ENCODE measurements at places on chromosomes 5 and 9.

DNA sequence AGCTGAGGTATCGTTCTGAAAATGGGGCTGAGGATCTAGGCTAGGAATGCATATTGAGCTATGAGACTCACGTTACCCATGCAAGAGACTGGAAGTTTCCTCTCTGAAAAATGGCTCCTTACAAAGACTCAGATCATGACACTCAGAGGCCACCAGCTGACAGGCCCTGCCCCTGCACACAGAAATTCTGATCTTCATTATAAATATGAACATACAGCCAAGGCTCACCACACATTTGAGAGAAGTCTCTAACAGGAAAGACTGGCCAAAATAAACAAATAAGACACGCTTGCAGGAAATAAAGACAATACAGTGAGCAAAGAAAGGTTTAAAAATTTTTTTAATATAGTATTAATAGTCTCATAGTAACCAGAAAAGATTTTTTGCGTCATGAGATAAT is 365.9 kb downstream of the NFIB start:
- H3K36me3 ChIP-seq: no peaks in the 10 kb centered on the region
- H3K27ac ChIP-seq: no peak overlapping the region

- no peaks in the 10 kb centered on the region for H3K27me3 ChIP-seq
- no peak overlapping the region for H3K4me3 ChIP-seq
- H3K27ac ChIP-seq: no peak overlapping the region
- no peaks in the 10 kb centered on the region for H3K36me3 ChIP-seq
These were observed 614.5 kb downstream of the MAT2B start for GRCh38 chr5:164119806-164120447.

GRCh38 chr5:131382407-131383395 is 118.8 kb downstream of the CDC42SE2 start:
- H3K27ac ChIP-seq: no peak overlapping the region
- H3K36me3 ChIP-seq: no peaks in the 10 kb centered on the region
- H3K4me3 ChIP-seq: no peak overlapping the region
- no peak for DNase-seq

GRCh38 chr9:106697750-106698502 is 165.0 kb upstream of the ZNF462 start:
- H3K27me3 ChIP-seq: no peaks in the 10 kb centered on the region
- H3K27ac ChIP-seq: peak overlapping the region; percentile 61
- no peaks in the 10 kb centered on the region for H3K4me1 ChIP-seq
- peak; percentile 85 for DNase-seq
- peak overlapping the region; percentile 37 for H3K4me3 ChIP-seq
- no peaks in the 10 kb centered on the region for H3K36me3 ChIP-seq

GRCh38 chr9:13665418-13666066 is 386.1 kb upstream of the MPDZ start:
- no peaks in the 10 kb centered on the region for H3K4me1 ChIP-seq
- H3K27ac ChIP-seq: no peak overlapping the region
- H3K36me3 ChIP-seq: no peaks in the 10 kb centered on the region
- DNase-seq: no peak
- no peaks in the 10 kb centered on the region for H3K27me3 ChIP-seq

- H3K27me3 ChIP-seq: no peaks in the 10 kb centered on the region
- H3K27ac ChIP-seq: no peak overlapping the region
- no peak overlapping the region for H3K4me3 ChIP-seq
- DNase-seq: no peak
- H3K4me1 ChIP-seq: no peaks in the 10 kb centered on the region
These were observed 318.1 kb upstream of the PIK3R1 start for GRCh38 chr5:67897431-67897830.

- H3K4me1 ChIP-seq: peaks cover 9% of the 10 kb centered on the region
- H3K27ac ChIP-seq: no peak overlapping the region
- no peak for DNase-seq
- H3K4me3 ChIP-seq: no peak overlapping the region
These were observed 43.3 kb upstream of the SSBP2 start for GRCh38 chr5:81794226-81794625.

DNA sequence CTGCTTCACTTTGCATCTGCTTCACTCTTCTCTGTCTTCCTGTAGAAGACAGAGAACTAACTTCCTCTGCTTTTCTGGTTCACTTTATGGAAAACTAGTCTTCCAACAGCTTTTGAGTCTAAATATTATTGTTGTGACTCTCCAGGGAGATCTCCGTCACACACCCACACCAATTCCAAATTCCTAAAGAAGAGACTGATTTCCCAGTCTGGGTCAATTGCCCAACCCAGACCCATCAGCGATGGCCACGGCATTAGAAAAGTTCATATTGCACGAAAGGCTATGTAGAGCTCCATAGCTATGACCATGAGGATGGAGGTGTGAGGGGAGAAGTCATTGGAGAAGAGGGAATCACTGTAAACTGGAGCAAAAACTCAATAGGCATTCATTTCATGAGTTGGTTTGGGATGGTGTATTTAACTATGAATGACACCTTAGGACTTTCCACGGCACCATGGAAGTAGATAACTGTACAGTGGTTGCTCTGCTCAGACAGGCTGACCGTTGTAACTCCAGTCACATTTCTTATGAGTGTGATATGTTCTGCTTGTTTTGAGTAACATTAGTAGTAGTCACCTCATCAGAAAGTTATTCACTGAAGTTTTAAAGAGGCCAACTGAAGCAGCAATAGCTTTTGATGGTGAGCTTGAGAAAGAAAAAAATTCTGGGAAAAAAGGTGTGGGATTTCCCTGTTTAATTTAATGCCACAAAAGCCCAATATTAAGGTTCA is 78.1 kb upstream of the MAMDC2 start:
- no peaks in the 10 kb centered on the region for H3K36me3 ChIP-seq
- DNase-seq: no peak
- no peak overlapping the region for H3K4me3 ChIP-seq

DNA sequence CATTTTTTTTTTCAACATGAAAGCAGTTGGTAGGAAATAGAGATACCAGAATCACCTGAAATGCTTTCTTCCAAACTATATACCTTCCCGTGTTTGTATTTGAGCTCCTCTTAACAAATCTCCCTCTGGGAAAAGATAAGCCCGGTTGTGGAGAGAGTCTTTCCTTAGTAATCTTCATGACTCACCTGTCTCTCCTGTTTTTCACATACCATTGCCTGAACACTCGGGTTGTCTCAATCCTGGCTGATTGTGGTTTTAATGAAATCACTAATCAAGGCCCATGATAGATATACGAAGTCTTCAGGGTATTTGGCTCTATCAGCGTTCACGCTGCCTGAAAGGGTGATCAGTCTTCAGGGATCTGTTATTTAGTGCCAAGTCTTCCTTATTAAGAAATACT is 136.7 kb downstream of the MAN2A1 start:
- no peaks in the 10 kb centered on the region for H3K4me1 ChIP-seq
- H3K4me3 ChIP-seq: no peak overlapping the region
- DNase-seq: no peak
- H3K27me3 ChIP-seq: no peaks in the 10 kb centered on the region

DNA sequence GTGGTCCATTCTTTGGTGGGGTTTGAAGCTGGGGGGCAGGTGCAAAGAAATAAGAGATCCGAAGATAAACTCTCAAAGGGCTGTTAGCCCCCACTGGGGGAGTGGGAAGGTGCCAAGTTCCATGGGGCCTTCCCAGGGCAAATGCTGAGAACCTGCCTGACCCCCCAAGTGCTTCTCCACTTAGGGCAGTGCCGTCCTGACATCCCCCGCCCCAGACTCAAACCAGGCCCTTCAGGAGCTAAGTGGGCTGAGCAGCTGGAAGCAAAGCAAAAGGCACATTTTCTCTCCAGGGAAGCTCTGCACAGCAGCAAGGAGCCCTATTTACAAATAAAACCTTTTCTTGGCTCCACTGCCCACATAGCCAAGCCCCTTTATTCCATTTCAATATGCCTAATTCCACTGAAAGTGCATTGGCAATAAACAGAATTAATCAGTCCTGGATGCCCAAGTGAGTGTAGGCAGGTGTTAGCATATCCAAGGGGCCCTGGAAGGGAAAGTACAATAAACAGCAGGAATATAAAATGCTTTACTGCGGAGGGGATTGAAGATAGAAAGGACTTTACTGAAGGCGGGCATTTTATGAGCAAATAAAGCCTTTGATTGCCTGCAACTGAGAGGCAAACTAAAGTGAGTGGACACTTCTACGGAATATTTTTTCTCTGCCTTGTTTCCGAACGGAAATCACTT is 44.6 kb downstream of the WHRN start:
- no peak overlapping the region for H3K27ac ChIP-seq
- no peaks in the 10 kb centered on the region for H3K27me3 ChIP-seq
- DNase-seq: no peak
- no peaks in the 10 kb centered on the region for H3K36me3 ChIP-seq
- no peaks in the 10 kb centered on the region for H3K4me1 ChIP-seq

- no peak overlapping the region for H3K27ac ChIP-seq
- H3K4me1 ChIP-seq: no peaks in the 10 kb centered on the region
- no peak for DNase-seq
- no peaks in the 10 kb centered on the region for H3K36me3 ChIP-seq
- no peaks in the 10 kb centered on the region for H3K27me3 ChIP-seq
These were observed 43.2 kb downstream of the ZNF462 start for GRCh38 chr9:106906129-106906528.

GRCh38 chr9:16664211-16664610 is 206.3 kb downstream of the BNC2 start:
- no peaks in the 10 kb centered on the region for H3K27me3 ChIP-seq
- H3K27ac ChIP-seq: no peak overlapping the region
- no peaks in the 10 kb centered on the region for H3K4me1 ChIP-seq

DNA sequence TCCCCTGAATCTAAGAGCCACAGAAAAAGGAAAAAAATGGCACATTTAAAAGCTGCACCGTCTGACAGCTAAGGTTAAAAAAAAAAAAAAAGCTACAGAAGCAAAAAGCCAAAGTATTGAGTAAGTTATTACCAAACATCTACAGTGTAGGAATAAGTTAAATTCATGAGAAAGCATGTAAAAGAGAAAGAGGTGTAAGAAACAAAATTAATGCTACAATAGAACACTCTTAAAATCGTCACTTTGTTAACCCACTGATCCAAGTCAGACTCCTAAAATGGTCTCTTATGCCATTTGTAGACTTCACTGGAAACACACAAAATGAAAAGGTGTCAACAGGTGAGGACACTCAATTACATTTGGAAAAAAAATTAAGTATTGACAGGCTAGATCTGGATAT is 120.2 kb downstream of the SSBP2 start:
- no peak overlapping the region for H3K27ac ChIP-seq
- H3K4me3 ChIP-seq: no peak overlapping the region
- H3K36me3 ChIP-seq: no peaks in the 10 kb centered on the region
- DNase-seq: no peak
- no peaks in the 10 kb centered on the region for H3K27me3 ChIP-seq
- no peaks in the 10 kb centered on the region for H3K4me1 ChIP-seq

- no peak overlapping the region for H3K4me3 ChIP-seq
- H3K4me1 ChIP-seq: no peaks in the 10 kb centered on the region
- H3K36me3 ChIP-seq: no peaks in the 10 kb centered on the region
- no peak overlapping the region for H3K27ac ChIP-seq
- no peaks in the 10 kb centered on the region for H3K27me3 ChIP-seq
These were observed 586.3 kb downstream of the PTPRD start for GRCh38 chr9:10026443-10026984.

DNA sequence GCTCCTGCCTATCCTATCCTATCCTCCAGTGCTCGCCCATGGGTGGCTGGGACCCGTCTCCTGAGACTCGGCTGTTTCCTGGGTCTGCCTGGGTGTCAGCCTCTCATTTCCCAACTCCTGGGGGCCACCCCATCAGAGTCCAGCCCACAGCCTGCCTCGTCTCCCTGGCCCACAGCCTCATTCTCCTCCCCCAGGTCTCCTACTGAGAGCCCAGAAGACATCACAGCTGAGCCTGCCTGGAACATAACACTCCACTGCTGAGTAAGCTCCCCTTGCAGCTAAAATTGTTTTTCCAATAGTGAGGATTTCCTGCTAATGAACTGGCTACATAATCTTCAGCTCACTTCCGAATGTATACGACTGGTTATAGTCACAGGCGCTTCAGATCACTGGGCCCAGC is 95.3 kb downstream of the TTLL11 start:
- peak; percentile 54 for DNase-seq
- H3K27ac ChIP-seq: no peak overlapping the region
- H3K27me3 ChIP-seq: no peaks in the 10 kb centered on the region
- no peaks in the 10 kb centered on the region for H3K4me1 ChIP-seq

- no peak overlapping the region for H3K4me3 ChIP-seq
- H3K27ac ChIP-seq: no peak overlapping the region
- no peak for DNase-seq
- peaks cover 89% of the 10 kb centered on the region for H3K36me3 ChIP-seq
- H3K4me1 ChIP-seq: no peaks in the 10 kb centered on the region
These were observed 56.4 kb upstream of the OR2K2 start for GRCh38 chr9:111386386-111386785.

DNA sequence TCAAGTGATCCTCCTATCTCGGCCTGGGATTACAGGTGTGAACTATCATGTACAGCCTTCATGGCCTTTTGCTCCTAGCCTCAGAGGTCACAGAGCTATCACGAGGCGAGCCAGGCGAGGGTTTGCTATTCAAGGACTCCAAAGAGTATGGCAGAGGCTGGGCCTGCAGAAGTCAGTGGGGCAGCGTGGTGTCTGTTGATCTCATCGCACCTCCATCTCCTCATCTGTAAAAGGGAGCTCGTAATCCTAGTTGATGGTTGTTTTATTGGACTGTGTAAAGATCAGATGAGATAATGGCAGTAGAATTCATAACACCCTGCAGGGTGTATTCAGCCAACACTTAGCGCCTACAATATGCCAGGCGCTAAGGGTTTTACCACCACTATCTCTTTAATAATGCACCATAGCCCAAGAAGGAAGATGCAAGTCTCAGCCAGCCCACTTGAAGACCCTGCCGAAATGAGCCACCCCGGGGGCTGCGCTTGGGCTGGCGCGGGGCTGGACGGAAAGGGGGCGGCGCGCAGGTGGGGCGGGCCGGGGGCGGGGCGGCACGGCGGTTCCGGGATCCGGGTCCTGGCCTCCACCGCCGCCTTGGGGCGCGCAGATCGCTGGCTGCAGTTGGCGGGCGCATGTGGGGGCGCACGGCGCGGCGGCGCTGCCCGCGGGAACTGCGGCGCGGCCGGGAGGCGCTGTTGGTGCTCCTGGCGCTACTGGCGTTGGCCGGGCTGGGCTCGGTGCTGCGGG is at the start of gene GALNT12:
Gene GALNT12, plus strand, starts transcription at position 601 of the 744 bp plus-strand sequence. Its CDS starts 29 bp downstream, at position 630.
- no peaks in the 10 kb centered on the region for H3K4me1 ChIP-seq
- H3K36me3 ChIP-seq: no peaks in the 10 kb centered on the region
- no peak for DNase-seq
- no peaks in the 10 kb centered on the region for H3K27me3 ChIP-seq
- H3K4me3 ChIP-seq: peak within 1 kb of the TSS; percentile 35

DNA sequence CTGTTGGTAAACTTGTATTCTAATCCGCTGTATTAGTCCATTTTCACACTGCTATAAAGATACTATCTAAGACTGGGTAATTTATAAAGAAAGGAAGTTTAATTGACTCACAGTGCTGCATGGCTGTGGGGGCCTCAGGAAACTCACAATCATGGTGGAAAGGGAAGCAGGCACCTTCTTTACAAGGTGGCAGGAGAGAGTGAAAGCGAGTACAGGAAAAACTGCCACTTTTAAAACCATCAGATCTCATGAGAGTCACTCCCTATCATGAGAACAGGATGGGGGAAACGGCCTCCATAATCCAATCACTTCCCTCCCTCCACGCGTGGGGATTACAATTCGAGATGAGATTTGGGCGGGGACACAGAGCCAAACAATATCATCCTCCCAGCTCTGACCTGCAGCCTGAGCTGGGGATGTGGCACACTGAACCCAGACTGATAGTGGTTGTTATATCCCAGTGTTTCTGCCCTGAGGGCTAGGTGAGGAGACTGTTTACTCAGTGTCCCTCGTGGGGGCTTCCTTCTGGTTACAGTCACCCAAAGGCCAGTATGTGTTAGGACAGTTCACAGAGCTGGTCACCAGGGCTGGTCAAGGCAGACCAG is 488.3 kb downstream of the KDM4C start:
- H3K4me1 ChIP-seq: no peaks in the 10 kb centered on the region
- DNase-seq: no peak
- H3K27me3 ChIP-seq: no peaks in the 10 kb centered on the region
- H3K4me3 ChIP-seq: no peak overlapping the region
- H3K36me3 ChIP-seq: no peaks in the 10 kb centered on the region

Measured in right atrium auricular region (tissue), 2 donors.